Activated T-cell treated with anti-CD3 and anti-CD28 coated beads, Interleukin-2, amount 50 U/mL, for 72 hours (primary cell): ENCODE measurements at places on chromosomes 13 and 19.

GRCh38 chr13:98327371-98328270 lies 150.6 kb upstream of the RNF113B start:
- DNase-seq, result no peak

DNA sequence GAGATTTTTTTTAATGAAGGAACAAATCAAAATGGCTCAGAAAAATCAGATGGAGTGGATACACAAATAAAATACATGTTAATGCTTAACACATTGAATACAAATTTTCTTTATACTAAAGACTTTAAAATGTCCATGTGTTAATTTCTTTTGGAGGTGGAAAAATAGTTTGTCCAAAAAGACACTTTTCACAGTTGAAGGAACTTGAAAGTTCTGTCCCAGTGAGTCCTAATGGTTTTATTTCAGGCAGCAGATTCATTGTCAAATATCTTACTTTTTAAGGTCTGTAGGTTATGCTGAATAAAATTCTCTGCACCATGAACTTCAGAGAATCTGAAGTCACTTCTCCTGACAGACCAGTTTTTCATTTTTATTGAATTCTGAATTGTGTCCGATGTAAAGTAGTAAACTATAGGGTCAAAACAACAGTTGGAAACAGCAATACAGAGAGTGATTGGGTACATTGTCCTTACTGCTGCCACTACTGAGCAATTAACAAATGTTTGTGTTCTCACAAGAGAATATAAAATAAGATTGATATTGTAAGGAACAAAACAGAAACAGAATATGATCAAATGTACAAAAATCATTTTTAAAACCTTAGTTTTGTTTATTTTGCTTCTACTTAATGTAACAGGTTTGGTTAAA lies 1.6 kb downstream of the LPAR6 start:
- no peak for DNase-seq

DNA sequence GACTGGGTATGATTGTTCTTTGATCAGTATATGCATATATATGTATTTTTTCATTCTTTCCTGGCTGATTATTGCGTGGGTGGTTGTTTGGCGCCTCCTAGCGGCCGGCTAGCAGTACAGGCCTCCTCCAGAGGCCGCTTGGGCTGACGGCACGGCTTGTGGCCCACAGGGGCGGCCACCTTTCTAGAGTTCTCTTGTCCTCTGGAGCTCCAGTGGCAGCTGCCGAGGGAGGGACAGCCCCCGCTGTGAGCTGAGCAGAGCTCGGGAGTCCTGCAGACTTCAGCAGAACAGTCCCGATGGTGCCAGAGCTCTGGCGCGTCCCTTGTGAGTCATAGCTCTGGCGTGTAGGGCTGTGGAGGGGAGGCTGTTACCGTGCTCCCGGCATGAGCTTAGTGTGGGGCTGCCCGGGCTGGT lies 22.5 kb upstream of the ZNF429 start:
- peak; percentile 58 for DNase-seq

DNA sequence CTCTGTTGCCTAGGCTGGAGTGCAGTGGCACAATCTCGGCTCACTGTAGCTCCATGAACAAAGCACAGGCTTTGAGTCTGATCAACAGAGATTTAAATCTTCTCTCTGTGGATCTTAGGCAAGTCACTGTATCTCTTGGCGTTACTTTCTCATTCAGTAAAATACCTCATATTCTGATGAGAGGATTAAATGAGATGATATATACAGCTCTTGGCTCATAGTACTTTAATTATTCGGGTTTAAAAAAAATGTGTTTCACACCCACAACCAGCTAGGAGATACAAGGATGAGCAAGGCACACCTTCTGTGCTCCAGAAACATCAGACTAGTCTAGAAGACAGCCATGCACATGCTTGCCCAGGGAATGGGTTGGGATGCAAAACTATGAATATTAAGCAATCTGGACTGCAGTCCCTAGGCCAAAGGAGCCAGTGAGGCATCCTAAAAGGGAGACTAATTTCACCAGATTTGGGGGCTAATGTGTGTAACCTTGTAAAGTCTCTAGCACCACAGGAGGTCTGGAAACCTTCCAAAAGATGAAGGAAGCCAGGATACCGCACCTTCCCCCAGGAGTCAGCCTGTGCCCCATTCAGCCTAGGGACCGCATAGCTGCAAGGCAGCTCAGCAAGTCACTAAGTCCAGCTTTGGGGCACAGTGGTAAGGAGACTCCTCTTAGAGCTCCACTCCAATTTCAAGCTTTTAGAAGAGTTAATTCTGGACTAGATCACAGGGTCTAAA lies 2.5 kb downstream of the VPS36 start:
- DNase-seq, result no peak

GRCh38 chr13:110131424-110131823 lies 175.5 kb downstream of the COL4A1 start:
- DNase-seq, result no peak

GRCh38 chr13:66860878-66861417 lies 369.2 kb downstream of the PCDH9 start:
- no peak for DNase-seq

- peak; percentile 13 for DNase-seq
These were observed 29.6 kb upstream of the CALM3 start for GRCh38 chr19:46571495-46571894.

DNA sequence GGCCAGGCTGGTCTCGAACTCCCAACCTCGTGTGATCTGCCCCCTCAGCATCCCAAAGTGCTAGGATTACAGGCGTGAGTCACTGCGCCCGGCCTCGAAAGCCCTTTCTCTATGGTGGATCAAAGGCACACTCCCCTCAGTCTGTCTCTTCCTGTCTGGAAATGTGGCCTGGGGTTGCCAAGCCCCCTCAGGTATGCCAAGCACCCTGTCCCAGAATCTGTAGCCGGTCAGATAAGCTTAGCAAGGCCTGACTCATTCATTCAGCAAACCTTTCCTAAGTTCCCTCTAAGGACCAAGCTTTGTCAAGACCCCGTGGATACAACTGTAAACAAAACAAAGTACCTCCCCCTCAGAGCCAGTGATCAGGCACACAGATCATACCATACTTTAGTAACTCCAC lies 14.1 kb downstream of the NUCB1 start:
- DNase-seq, result no peak
